Esophagus muscularis mucosa (tissue), 4 donors: ENCODE measurements at places on chromosomes 5 and 9. TPM values are rescaled to one million over a fixed set of nuclear protein-coding genes. Genes with fewer than 3 reads are reported as not detected.
A peak's percentile ranks its signal among the peaks of the same experiment; 100 is the strongest.

GRCh38 chr9:71769175-71770161 is 1.2 kb upstream of the CEMIP2 start:
- DNase-seq = peak; percentile 93

DNA sequence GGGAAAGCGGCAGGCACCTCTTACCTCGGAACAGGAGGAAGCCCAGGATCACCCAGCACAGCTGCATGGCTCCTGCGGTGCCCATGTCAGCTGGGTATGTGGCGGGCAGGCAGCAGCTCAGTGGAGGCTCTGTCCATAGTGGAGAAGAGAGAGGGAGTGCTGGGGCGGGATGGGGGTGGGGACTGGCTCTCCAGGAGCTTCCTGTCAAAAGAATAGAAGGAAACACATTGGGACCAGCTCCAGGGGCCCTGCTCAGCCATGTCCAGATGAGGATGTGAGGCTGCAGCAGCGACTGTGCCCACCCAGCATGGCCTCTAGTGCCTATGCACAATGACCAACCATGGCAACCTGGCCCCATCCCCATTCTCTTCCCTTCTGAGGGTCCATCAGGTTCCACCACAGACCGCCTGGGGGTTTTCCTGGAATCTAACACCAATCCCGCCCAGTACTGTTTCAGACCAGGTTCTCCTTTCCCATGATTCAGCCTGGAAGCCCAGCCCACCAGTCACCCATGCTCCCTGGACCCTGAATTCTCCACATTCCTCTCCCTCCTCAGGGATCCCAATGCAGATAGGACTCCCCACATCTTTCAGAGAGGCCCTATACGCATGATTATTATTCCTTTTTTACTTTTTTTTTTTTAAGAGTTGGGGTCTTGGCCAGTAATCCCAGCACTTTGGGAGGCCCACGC is at the start of gene ECSCR:
TSS of gene ECSCR (minus strand) at position 158 of the 691 bp plus-strand sequence. CDS start at position 85, 73 bp downstream.
- no peak for DNase-seq

GRCh38 chr5:124639095-124639665 is 107.3 kb downstream of the ZNF608 start:
- DNase-seq = no peak

DNA sequence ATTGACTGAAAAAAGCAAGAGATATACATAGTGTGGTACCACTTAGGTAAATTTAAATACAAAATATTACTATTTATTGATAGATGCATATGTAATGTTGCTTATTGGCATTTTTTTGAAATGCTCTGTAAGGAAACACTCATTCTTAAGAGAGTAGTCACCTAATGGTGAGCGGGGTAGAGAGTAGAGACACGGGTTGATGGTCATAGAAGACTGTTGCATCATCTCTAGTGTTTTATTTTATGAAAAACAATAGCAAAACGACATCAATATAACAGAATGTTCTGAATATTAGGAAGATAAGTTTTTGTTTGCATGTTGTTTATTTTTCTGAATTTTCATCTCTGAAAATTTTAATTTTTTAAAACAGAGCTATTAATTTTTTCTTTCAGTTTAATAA is 4.0 kb downstream of the SRP19 start:
- DNase-seq = no peak

DNA sequence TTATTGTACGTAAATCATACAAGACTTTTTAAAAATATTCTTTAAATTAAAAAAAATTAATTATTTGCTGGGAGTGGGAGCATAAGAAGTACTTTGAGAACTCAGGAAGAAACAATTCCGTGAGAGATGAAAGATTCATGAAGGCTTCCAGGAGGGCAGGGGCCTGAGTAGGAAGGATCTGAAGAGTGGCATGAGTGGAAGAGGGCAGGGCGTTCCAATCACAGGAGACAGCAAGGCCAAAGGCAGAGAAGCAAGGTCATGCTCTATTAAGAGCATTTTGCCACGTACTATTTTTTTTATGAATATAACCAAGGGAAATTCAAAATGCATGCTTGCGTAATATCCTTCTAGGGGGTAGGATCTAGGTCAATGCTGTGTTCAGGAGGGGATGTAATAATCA is 265.5 kb downstream of the ZNF608 start:
- no peak for DNase-seq

DNA sequence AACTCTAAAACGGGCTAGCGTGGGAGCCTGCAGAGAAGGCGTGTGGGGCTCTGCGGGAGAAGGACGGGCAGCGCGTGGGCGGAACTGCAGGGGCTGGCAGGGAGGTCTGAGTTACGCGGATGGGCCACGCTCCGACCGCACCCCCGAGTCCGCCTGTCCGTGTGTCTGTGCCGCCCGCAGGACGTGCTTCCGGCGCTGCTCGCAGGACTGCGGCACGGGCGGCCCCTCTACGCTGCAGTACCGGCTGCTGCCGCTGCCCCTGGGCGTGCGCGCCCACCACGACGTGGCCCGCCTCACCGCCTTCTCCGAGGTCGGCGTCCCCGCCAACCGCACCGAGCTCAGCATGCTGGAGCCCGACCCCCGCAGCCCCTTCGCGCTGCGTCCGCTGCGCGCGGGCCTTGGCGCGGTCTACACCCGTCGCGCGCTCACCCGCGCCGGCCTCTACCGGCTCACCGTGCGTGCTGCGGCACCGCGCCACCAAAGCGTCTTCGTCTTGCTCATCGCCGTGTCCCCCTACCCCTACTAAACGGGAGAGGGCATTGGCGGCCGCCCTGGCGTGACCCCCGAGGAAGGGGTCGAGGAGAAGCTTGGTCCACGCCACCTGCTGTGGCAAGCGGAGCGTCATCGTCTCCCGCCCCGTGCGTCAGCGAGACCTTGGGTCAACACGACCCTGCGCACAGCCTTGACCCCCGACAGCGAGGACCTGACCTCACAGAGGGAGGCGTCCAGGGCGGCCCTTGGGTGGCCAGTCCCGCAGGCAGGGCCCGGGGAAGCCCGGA is 11.4 kb upstream of the ASS1 start:
- DNase-seq = no peak

DNA sequence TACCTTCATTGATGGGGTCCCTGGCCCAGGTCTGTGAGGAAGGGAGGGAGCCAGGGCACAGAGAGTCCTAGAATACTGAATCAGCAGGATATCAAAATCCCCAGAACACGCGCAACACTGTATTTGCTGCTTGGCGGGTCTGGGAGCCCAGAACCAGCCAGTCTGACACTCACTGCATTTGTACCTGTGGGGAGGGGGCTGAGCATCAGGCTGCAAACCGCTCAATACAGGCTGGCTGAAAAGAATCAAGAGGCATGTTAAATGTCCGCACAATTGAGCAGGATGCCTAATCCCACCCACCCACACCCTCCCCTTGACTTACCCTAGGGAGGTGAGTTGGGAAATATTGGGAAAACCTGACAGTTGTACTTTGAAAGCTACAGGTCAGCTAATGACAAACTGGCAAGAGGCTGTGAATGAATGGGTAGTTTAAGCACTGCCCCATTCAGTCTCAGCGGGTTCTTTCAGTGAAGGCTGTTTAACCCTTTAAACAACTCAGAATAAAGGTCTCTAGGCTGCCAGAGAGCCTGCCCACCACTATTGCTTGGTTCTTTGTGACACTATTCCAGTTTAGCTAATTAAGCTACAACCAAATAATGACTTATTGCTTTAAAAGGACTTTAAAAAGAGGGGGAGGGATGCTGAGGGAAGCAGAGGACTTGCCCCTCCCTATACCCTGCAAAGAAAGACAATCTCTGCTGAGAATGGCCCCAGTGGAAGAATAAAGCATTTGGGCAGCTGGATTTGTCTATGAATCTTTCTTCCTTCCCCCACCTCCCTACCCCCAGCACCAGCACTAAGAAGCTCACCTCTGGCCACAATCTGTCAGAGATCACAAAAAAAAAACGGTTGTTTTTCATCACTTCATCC is 5.0 kb downstream of the SPRY4 start:
- DNase-seq = no peak

PCA3 gene
- total RNA-seq = not detected

FOXD4 gene
- total RNA-seq = 0.42 TPM
